ENCODE measurements at places on chromosomes 2 and 18. TPM values are rescaled to one million over a fixed set of nuclear protein-coding genes. Genes with fewer than 3 reads are reported as not detected.
A peak's percentile ranks its signal among the peaks of the same experiment; 100 is the strongest.

GRCh38 chr2:1874101-1874865 lies 130.0 kb upstream of the PXDN start:
- no peak overlapping the region for H3K4me3 ChIP-seq
- no peak for DNase-seq
- H3K4me1 ChIP-seq: no peaks in the 10 kb centered on the region

Gene C2orf66
- not detected for polyA plus RNA-seq

DNA sequence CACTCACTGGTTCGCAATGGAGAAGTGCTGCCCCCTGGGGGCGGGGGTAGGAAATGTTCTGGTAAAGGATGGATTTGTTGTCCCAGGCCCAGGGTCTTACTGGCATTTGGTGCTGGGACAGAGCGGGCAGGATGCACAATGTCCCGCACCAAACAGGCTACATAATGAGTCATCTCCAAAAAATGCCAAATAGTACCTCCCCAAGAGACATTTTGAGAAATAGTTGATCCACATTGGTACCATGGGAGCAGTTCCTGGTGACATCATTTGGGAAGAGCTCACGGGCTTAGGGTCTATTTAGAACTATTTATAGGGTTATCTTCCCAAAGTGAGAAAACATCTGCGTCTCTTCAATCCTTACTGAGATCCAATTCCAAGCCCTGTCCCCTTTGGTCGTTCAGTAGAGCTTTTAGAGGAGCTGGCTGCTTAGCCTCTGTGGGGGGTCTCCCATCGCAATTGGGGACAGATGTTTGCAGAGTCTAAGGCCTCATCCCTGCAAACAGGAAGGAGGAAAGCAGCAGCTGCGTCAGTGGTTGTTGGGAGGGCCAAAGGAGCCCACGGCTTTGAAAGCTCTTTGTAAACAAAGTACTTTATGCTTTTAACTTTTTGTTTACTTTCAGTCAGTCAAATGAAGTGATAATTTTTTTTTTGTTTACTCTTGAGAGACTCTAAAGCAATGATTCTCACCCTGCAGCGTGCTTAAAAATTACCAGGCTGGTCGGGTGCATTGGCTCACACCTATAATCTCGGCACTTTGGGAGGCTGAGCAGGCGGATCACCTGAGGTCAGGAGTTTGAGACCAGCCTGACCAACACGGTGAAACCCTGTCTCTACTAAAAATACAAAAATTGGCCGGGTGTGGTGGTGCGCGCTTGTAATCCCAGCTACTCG lies 49.3 kb downstream of the GREB1 start:
- H3K36me3 ChIP-seq: peaks cover 26% of the 10 kb centered on the region
- peak; percentile 96 for DNase-seq
- peak overlapping the region; percentile 62 for H3K27ac ChIP-seq
- no peak overlapping the region for H3K4me3 ChIP-seq

GRCh38 chr2:64998658-64999061 lies 9.5 kb downstream of the SLC1A4 start:
- DNase-seq: peak; percentile 25
- no peaks in the 10 kb centered on the region for H3K4me1 ChIP-seq
- H3K27me3 ChIP-seq: no peaks in the 10 kb centered on the region
- H3K27ac ChIP-seq: no peak overlapping the region

Gene XPO1
- polyA plus RNA-seq: 122 TPM

DNA sequence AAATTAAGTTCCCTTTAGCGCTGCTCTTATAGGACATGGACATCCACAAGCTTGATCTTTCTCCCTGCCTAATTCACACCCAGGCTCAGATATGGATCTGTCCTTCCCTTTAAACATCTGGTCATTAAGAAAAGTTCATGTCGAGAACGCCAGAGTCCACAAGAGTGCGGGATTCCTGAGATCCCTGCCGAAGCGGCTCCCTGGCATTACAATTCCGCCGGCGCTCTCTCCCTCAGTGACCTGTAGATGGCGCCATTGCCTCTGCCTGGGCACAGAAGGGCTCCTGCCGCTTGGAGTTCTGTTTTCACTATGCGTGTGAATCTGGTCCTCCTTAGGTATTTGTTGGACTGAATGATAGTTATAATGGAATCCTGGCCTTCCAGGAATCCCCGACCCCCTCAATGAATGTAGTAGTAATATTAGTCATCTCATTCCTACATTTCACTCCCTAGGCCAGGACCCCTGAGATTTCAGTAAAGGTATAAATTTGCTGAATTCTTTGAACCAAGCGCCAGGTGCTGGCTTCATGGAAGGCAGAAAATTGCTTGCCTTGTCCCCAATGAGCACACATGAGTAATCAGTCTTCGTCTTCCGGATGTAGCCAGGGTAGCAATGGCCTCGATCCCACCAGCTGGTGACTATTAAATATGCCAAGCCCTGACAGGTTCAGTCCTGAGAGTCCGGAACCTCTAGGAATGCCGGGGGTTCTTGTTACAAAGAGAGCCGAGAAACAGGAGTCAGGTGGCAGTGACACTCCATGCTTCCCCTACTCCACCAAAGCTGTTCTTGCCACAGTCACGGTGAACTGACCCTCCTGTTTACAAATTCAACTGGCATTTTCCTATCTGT lies 26.4 kb upstream of the CD207 start:
- H3K27me3 ChIP-seq: peaks cover 50% of the 10 kb centered on the region
- H3K4me3 ChIP-seq: no peak overlapping the region
- H3K4me1 ChIP-seq: peaks cover 12% of the 10 kb centered on the region
- no peaks in the 10 kb centered on the region for H3K36me3 ChIP-seq

Gene GALNT13
- 1.5 TPM for polyA plus RNA-seq

- no peak overlapping the region for H3K27ac ChIP-seq
- no peaks in the 10 kb centered on the region for H3K27me3 ChIP-seq
- H3K36me3 ChIP-seq: no peaks in the 10 kb centered on the region
- DNase-seq: peak; percentile 55
Observed at GRCh38 chr2:103789381-103790095, 1027.7 kb downstream of the TMEM182 start.

Gene NT5C1B
- polyA plus RNA-seq: 0.27 TPM

Gene ALPP
- 0.30 TPM for polyA plus RNA-seq

- peak; percentile 69 for DNase-seq
- peaks cover 8% of the 10 kb centered on the region for H3K36me3 ChIP-seq
- no peaks in the 10 kb centered on the region for H3K4me1 ChIP-seq
- H3K27ac ChIP-seq: no peak overlapping the region
- H3K4me3 ChIP-seq: no peak overlapping the region
Observed at GRCh38 chr2:240513549-240514287, 44.1 kb downstream of the ANKMY1 start.

Gene PROM2
- 1.8 TPM for polyA plus RNA-seq

Gene RFTN2
- 16.8 TPM for polyA plus RNA-seq
